ENCODE measurements at places on chromosomes 5 and 9.

DNA sequence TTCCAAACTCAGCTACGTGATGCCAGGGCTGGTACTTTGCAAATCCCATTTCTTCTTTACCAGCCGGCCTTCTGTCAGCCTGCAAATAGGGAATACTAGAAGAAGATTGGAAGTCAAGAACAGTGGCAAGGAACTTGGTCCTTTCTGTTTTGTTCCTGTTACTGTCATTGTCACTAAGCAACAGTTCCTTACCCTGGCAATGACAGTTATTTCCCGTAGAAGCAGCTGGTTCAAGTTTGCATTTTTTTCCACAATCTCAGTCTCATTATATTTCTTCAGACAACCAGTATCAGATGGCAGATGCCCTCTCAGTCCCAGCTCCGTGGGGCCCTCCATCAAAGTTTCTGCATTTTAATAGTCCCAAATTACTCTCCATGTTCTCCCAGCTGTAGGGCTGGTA is 9.1 kb upstream of the C1QTNF2 start:
- no peak for DNase-seq

DNA sequence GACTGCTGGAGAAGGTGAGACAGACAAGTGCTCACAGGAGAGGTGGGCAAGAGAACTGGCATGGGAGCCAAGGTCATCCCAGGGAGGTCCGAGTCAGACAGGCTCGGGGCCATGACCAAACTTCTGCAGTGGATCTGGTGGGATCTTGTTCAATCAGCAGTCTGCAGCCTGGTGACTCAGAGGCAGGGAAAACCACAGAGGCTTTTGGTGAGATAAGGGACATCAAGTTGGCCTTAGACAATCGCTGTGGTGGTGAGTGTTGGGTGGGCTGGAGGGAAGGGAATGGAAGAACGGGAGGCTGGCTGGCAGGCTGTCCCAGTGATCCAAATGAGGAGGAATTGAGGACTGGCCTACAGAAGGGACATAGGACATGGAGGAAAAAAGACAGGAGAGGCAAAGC is 123.8 kb downstream of the TMEM174 start:
- DNase-seq = no peak

- DNase-seq = no peak
These were observed 968 bp upstream of the KDM3B start for GRCh38 chr5:138351517-138351916.

DNA sequence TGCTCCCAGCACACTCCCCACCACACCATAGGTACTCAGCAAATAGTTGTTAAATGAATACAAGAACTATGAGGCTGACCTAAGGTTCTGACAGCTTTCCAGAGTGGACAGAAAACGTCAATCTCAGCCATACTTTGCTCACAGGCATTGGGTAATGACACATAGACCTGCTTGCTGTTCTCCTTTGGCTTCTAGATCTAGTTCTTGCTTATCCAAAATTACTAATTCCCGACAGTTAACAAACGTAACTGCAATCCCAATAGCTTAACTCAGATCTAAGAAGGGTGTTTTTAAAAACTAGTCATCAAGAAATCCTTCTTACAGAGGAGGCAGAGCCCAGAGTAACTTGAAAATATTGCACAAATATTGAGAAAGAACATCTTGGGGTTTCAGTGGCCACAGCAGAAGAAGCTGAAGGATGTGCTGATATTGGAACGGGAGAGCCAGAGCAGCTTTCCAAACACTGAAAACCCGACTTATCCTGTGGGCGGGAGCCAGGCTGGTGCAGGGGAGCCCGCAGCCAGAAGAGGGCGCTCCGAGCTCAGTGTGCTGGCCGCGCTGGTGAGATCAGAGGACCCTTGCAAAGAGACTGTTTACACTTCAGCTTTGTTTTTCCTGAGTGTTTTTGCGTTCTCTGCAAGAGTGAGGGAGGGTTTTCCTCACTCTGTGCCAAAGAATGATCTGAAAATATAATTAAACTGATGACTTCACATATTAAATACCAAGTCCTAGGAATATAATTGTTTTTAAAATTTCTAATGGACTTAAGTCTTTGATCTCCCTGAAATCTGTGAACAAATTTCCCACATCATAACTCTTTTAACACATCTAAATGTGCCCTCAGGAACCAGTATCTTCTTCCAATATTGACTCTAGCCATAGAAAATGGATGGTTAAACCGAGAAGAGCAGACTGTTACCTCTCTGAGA is 30.3 kb downstream of the FGF1 start:
- DNase-seq = peak; percentile 71

- DNase-seq = no peak
These were observed 908.2 kb upstream of the CDH10 start for GRCh38 chr5:25552871-25553481.

DNA sequence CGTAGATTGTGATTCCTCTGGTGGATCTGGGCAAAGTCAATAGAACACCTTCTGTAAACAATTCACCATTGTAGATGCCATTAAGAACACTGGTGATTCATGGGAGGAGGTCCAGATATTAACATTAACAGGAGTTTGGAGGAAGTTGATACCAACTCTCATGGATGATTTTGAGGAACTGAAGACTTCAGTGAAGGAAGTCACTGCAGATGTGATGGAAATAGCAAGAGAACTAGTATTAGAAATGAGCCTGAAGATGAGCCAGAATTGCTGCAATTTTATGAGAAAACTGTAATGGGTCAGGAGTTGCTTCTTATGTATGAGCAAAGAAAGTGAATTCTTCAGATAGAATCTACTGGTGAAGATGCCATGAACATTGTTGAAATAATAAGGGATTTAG is 26.9 kb downstream of the TCERG1 start:
- no peak for DNase-seq

- DNase-seq = no peak
These were observed 12.1 kb upstream of the P4HA2 start for GRCh38 chr5:132239776-132240175.

GRCh38 chr9:93892748-93893147 is 62.4 kb downstream of the BARX1 start:
- no peak for DNase-seq

DNA sequence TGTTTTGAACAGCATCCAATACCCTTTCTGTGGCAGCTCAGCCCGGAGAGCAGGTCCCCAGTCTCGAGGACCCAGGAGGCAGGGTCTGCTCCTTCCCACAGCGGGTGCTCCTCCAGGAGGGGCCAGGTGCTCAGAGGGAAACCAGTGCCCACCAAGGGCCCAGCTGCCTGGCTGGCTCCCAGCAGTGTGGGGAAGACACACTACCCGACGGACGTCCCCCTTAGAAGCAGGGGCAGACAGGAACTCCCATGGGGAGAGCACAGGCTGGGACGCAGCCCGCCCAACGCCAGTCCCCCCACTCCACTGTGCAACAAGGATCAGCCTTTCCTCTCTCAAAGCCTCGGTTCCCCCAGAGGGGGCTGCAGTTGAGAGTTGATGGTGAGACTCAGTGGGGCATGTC is 57.6 kb downstream of the ADAMTS2 start:
- DNase-seq = no peak

DNA sequence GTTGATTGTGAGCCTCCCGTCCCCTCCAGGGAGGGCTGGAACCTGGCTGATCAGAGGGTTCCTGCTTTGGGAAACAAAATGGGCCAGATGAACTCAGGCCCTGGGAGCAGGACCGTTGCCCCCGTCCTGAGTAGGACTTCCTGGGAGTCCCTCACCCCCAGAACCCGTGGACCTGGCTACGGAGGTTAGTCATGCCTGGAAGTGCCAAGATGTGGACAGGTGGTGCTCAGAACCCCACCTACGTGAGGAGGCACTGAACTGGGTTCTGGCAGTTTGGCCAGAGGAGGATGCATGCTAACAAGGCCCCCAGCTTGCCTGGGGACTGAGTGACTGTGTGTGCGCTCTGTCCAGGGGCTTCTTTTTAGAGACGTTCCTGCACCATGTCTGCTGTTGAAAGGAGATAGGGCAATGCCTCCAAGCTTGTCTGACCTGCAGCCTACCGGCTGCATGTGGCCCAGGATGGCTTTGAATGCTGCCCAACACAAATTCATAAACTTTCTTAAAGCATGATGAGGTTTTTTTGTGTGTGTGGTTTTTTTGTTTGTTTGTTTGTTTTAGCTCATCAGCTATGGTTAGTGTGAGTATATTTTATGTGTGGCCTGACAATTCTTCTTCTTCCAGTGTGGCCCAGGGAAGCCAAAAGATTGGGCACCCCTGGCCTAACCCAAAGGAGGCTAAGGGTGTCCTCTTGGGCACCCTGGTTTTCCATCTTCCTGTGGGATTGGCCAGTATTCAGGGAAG is 1.8 kb upstream of the DAB2IP start:
- DNase-seq = no peak

- no peak for DNase-seq
These were observed 293.0 kb downstream of the ATPSCKMT start for GRCh38 chr5:9956725-9957124.

DNA sequence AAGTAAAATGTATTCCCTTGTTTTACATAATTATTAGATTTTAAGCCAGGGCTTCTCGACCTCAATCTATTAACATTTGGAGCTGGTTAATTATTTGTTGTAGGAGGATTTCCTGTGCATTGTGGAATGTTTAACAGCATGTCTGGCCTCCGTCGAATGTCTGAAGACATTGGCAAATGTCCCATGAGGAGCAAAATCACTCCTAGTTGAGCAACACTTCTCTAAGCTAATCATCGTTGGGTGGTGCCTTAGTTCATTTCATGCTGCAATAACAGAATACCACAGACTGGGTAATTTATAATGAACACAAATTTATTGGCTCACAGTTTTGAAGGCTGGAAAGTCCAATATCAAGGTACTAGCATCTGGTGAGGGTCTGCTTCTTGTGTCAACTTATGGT is 13.4 kb upstream of the VPS13A start:
- no peak for DNase-seq

- DNase-seq = no peak
These were observed 375.7 kb downstream of the IRX2 start for GRCh38 chr5:2375757-2376250.

DNA sequence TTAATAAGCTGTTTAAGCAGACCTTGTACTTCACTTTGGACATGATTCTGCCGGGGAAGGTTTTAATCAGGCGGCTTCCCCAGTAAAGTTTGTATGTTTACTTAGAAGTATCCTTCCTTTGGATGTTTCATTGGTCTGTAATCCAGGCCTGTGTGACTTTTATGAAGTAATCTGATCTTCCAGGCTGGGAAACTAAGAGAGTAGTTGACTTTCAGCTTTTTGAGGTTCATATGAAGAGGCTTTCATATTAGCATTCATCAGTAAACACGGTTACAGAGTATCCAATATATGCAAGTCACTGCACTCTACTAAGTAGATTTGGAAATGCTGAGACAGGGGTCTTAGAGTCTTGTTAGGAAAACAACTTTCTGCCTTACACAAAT is 1.1 kb downstream of the DNAJC21 start:
- no peak for DNase-seq

DNA sequence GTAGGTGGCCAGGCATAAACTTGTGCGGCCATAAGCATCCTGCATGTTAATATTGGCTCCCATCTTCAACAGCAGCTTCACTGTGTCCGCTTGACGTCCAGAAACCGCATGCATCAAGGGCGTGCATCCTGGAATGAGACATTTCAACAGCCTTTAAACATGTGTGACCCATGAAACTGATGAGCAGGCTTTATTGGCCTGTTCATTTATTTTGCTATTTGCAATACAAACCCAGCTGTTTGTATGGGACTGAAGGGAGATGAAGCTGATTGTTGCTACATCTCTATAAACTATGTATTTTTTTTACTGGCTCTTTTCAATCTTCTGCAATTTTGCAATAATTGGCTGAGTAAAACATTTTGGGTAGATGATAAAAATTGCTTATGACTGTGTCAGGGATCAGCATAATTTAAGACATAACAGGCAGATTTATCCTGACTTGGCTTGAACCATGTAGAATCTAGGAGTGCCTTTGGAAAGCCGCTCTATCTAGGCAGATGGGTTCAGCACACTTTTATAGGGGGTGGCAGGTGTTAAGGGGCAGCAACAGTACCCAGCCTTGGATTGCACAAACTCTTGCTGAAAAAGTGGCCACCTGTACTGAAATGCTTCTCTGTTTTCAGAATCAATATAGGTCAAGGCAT is 56.9 kb downstream of the ANKRD55 start:
- DNase-seq = no peak

- DNase-seq = no peak
These were observed 4.7 kb downstream of the PDLIM4 start for GRCh38 chr5:132261881-132262845.

- DNase-seq = no peak
These were observed 388.3 kb downstream of the NR2F1-AS1 start for GRCh38 chr5:93192683-93193082.

DNA sequence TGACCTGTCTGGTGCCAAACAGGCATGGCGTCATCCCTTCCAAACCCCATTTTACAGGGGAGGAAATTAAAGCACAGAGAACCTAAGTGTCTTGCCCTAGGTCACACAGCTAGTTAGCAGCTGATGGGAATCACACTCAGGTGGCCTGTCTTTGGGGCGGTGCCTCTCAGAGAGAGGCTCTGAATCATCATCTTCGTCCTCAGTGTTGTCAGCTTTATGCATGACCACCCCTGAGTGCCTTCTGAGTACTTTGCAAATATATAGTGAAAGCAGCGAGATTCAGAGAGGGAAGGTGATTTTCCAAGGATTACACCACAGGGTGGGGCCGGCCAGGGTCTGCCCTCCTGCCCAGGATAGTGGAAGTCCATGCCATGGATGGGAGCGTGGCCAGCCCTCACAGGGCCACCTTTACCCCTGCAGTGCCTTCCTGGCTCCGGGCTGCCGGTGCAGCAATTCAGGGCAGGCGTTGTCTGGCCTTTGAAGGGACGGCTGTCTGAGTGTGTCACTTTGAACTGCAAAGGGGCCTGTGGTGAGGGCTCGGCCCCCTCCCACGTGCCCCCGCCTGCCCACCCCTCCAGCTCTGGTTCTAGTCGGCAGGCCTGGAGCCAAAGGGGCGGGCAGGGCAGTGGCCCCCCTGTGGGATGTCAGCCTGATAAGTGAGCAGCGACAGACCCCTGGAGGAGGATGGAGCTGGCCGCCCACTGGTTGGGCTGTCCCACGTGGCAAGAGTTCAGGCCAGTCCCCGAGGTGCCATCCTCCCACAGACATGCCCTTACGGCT is 16.9 kb downstream of the LMX1B start:
- no peak for DNase-seq

- DNase-seq = no peak
These were observed 2.6 kb downstream of the RNF44 start for GRCh38 chr5:176534640-176535039.

- no peak for DNase-seq
These were observed 161.9 kb downstream of the ARHGAP26 start for GRCh38 chr5:142931896-142932686.

DNA sequence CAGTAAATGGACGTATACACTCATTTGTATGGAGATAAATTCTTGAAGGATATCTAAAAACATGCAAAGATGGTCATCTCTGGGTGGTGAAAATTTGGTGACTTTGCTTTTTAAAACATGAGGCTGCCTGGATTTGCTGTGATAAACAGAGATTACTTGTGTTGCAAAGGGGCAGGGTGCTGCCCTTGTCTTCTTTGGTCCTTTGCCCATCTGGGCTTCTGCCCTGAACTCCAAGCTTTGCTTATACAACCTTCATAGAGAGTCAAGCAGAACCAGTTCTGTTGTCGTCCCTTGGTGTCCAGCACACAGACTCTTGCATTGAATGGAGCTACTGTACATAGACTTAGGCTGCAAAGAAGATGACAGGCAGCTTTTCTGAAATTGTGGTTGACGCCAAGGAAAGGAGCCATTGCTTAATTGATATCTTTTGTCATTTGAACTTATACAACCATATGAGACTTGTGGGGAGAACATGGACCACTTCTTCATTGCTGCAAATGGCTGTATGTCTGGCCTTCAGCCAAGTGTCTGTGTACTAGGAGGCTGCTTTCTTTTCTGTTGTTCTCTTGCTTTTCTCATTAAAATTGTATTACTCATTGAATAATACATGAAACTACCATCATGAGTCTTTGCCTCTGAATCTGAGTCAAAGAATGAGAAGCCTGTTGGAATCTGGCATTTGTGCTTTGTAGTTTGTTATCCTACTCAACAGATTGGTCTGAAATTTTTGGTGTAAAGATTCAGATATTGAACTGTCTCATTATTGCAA is 152.5 kb downstream of the DMRT2 start:
- no peak for DNase-seq

All from stimulated activated CD4-positive, alpha-beta T cell treated with anti-CD3 and anti-CD28 coated beads, Interleukin-4, amount 100 ng/mL, for 48 hours (primary cell).